ENCODE measurements at places on chromosomes 4 and X.

DNA sequence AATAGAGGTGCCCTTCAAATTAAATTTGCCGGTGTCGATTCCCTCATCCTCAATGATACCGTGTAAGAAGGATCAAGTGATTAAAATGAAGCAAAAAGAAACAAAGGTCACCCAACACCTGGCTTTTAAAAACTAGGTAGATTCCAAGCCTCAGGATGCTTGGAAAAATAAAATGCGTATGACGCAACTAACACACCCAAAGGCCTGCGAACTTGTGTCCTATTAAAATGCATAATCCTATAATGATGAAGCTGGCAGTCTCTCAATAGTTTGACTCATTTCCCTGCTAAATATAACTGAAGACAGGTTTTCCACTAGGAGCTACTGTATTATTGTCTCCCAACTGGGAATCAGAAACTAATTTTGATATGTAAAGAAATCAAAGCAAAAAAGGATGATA lies 263.2 kb downstream of the DHX15 start:
- DNase-seq, result no peak

DNA sequence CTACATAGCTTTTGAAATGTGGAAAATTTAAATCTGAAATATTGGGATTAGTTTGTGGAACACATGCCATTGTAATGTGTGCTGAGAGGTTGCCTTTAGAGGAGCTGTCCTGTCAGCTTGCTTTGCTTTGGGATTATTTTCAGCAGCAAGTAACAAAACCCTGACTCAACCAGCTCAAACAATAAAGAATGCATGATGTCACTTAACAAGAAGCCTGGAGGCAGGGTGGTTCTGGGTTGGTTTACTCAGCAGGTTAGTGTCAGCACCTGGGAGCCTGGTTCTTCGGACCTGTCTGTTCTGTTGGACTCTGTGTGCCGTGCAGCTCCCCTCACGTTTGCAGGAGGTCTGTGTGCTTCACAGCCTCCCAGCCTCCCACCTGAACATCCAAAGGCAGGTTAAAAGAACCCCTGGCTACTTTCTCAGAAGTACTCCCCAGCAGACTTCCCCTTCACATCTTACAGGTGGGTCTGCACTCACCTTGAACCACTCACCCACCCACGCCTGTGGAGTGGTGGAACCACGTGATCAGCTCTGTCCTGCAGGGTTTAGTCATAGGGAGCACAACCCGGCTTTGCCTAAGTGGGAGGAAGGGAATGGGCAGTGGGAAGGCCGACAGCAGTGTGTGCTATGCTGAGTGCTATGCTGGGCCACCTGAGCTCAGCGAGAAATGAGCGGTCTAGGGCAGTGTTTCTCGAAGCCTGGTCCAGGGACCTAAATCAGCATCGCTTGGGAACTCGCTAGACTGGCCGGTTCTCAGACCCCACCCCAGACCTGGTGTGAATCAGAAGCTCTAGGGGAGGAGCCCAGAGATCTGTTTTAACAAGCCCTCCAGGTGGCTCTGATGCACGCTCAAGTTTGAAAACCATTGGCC lies 20.4 kb downstream of the TMEM131L start:
- DNase-seq, result no peak

- no peak for DNase-seq
These were observed 31.8 kb downstream of the HPGD start for GRCh38 chr4:174490451-174490961.

DNA sequence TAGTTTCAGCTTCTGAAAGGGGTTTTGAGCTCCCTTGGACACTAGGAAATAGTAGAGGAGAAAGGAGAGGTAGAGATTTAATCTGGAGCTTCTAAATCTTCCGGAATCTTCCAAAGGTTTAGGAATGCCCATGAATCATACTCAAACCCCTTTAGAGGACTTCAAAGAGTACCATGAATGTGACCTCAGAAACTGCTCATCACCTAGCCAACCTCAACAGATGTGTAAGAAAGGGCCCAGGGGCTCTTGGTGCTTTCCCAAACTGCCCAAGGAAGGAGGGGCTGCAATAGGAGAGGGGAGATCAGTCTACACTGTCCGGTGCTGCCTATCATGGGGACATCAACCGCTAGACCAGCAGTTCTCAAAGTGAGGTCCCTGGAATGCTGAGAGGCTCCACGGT lies 109.1 kb downstream of the RBM47 start:
- DNase-seq, result no peak

GRCh38 chrX:34653811-34654210 lies 3.3 kb downstream of the TMEM47 start:
- DNase-seq, result no peak

- DNase-seq, result no peak
These were observed 2315.7 kb upstream of the TENM3 start for GRCh38 chr4:179927473-179927872.

DNA sequence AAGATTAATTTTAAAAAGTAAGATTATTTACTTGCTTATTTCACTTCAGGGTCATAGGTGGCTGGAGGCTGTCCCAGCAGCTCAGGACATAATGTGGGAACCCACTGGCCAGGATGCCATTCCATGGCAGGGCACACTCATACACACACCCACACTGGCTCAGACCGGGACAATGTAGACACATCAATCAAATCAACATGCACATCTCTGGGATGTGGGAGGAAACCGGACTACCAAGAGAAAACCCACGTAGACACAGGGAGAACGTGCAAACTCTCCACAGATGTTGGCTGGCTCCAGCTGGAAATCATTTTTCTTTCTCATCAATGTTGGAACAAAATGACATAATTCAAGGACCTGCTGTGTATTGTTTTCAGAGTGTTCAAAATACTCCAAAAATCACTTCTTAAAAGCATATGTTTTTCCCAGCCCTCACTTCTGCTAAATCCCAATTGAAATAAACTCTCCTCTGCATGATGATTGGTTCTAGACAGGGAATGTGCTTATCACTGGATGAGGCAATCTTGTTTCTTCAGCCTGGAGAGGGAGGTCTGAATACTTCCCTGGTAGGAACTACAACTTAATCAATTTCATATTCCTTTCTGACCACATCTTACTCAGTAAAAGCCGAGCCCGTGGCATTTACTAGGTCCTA lies 18.6 kb upstream of the CPE start:
- DNase-seq, result no peak

GRCh38 chr4:148182230-148182911 lies 259.8 kb downstream of the NR3C2 start:
- DNase-seq, result no peak

DNA sequence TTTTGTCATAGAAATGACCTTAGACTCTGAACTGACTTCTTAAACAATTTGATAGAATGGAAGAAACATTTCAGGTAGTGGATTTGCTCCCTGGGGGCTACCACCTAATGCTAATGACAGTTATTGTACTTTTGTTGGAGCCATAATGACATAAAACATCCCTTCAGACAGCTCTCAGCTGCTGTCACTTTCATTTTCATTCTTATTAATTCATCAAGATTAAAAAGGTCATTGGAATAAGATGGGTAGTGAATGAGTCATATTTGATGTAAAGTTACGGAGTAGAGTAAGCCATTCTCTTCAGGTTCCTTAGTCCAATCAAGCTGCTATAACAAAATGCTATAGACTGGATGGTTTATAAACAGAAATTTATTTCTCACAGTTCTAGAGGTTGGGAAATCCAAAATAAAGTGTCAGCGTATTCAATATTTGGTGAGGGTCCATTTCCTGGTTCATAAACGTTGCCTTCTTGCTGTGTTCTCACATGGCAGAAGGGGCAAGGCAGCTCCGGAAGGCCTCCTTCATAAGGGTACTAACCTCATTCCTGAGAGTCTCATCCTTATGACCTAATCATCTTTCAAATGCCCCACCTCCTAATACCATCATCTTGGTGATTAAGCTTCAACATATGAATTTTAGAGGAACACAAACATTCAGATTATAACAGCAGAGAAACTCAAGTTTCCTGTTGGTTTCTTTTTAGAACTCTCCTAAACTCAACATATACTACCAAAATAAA lies 268.5 kb downstream of the ARAP2 start:
- DNase-seq, result no peak

DNA sequence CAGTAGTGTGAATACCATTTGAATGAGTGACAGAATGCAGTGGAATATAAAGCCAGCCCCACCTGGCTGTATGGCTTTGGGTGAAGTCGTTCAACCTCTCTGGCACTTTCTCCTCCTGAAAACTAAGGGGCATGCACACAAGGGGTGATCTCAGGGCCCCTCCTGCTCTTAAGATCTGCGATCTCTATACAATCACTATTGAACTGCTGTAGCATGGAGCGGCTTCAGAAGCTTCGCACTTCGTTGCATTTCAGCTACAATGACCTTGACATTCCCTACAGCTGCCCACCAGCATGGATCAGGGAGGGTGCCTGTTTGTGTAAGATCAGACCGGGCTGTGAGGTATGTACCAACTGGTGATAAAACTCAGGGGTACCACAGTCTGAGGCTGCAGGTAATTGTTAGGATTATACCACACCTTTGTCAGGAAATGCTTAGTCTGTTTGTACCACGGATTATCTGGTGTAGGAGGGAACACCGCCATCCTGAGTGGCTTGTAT lies 85.2 kb downstream of the AASDH start:
- no peak for DNase-seq

- peak; percentile 72 for DNase-seq
These were observed 8.3 kb upstream of the BCOR start for GRCh38 chrX:40105835-40106675.

GRCh38 chr4:107624024-107624423 lies 96.0 kb downstream of the PAPSS1 start:
- no peak for DNase-seq

DNA sequence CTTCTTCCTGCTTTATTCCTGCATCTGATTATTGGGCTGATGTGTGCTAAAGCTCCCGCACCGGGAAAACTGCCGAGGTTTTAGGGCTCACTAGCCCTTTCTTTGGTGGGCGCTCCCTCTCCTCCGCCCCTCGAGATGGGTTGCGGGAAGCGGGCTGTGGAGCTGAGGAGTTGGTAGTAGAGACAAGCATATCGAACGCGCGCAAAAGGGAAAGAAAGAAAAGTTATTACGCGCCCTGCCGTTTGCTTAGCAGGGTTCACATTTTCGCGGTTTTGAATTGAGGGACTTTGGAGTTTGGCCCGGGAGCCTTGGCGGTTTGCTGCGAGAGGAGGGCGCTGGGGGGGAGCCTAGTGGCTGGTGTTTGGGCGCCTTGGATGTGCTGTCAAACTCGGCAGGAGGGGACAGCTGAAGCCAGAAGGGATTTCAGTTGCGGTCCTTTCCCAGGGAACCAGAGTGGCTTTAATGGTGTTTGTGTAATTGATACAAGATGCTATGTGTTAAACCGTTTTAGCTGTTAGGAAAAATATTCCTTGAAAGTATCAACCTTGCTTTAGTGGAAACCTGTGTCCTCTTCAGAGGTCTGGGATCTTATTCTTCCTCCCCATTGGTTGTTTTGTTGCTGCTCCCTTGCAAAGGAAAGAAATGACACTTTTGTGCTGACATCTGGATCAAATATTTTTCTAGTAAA lies 1.1 kb downstream of the GAB1 start:
- DNase-seq, result no peak

DNA sequence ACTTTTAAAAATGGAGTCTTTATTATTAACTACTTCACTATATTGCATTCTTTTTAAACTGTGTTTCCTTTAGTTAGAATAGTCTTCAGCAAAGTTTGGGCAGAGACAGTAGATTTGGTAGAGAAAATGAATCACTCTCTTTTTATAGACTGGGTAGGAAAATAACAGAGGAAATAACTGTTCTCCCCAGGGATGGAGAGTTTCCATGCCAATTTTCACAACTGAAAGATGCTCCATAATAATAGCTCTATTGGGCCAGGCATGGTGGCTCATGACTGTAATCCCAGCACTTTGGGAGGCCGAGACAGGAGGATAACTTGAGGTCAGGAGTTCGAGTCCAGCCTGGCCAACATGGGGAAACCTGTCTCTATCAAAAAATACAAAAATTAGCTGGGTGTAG lies 13.1 kb downstream of the HSD17B13 start:
- no peak for DNase-seq

- DNase-seq, result no peak
These were observed 54.0 kb upstream of the LDB2 start for GRCh38 chr4:16952462-16952871.

GRCh38 chr4:73740353-73740778 lies at the start of gene CXCL8:
CXCL8 (plus strand) TSS chr4:73740569; CDS start chr4:73740659, 90 bp downstream.
- DNase-seq, result peak; percentile 74

DNA sequence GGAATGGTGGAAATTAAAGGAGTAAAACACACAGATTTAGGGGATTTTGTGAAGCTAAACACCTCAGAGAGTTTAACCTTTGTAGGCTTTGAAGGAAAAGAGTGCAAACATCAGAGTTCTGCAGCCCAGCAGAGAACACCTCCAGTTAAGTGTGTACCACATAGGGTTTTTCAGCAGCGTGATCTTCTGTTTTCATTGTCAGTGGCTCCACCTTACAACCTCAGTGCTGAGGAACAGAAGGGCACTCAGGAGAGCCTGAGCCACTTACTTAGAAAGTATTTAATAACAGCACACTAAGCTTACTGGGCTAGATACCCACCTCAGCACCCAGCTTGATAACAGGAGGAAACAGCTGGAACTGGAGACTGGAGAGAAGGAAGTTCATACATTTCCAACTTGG lies 2.0 kb upstream of the FBXW7 start:
- no peak for DNase-seq

DNA sequence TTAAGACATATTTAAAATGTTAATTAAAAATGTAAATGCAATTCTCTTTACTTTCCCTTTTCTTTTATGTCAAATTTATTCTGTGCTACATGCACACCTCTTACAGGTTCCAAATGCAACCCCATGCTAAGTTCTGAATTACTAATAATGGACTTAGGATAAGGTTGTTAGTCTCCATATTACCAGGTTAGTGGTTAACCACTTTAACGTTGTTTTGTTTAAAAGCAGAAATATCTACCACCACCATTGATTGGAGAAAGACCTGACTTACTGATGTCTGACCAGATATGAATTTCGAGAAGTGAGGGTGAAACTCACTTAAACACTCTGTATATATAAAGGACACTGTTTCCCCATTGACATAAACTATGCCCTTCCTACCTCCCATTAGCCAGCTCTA lies 6.9 kb upstream of the TRPC3 start:
- no peak for DNase-seq

- no peak for DNase-seq
These were observed 1499.5 kb upstream of the ADGRL3 start for GRCh38 chr4:59700651-59701050.

- DNase-seq, result no peak
These were observed 40.8 kb downstream of the PSAPL1 start for GRCh38 chr4:7393601-7394575.

DNA sequence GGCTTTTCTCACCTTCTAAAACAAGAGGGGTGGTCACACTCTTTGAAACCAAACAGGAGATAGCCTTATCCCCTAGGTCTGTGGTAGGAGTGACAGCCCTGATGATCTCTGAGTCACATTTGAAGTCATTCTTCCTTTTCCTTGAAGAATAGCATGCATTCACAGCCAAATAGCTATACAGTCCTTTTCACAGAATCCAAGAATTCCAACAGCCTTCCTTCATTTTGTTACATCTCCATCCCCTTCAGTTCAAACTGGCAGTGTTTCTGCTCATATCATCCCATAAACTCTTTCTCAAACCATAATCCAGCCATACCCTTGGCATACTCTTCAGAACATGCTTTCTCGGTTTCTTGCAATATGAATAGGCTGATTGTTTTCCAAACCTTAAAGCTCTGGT lies 33.3 kb upstream of the TMEM184C start:
- no peak for DNase-seq
